ENCODE measurements at places on chromosomes 5 and 9.

DNA sequence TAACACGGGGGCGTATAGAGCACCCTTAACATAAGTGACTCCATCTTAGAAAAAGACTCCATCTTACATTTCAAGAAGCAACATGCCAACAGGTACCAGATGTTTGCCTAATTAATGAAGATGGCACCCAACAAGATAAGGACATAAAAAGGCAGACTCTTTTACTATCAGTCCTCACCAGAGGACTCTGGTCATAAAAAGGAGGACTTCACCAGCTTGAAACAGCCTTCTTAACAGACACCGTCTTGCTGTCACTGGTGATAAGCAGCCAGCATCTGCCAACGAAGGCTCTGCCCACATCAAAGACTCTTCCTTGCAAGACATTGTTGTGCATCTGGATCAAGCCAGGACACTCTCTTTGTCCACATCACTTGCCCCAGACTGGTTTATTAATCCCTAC lies 80.3 kb downstream of the S1PR3 start:
- DNase-seq, result no peak

DNA sequence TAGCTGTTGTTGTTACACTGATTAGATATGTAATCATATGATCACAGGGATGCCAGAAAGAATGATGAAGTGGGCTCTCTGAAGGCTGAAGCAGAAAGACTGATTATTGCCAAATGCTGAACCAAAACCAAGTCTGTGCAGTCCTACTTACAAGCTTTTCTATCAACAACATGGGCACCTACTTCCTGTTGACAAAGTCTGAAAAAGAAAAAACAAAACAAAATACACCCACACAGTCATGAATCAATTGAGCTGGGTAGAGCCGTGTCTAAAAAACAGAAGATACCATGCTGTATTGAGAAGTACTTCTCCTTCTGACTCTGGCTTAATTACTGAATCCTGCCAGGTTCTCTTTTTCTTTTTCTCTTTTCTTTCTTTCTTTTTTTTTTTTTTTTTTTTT lies 363.4 kb downstream of the RAB3C start:
- DNase-seq, result no peak

DNA sequence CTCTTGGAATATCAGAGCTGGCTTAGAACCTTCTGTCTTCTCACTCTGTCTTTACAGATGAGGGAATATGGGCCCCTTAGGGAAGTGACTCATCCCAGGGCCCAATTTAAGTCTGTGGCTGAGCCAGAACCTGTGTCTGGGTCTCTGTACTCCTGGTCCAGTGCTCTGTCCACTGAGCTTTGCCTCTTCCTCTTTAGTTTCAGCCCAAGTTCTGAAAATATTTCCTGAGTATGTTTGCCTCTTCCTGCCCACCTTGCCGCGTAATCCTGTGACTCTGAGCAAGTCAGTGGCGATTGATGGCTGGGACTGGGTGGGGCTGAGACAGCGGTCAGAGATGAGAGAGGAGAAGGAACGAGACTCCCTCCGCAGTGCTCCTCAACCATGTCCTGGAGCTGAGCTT lies 7.8 kb downstream of the IER5L start:
- DNase-seq, result no peak

DNA sequence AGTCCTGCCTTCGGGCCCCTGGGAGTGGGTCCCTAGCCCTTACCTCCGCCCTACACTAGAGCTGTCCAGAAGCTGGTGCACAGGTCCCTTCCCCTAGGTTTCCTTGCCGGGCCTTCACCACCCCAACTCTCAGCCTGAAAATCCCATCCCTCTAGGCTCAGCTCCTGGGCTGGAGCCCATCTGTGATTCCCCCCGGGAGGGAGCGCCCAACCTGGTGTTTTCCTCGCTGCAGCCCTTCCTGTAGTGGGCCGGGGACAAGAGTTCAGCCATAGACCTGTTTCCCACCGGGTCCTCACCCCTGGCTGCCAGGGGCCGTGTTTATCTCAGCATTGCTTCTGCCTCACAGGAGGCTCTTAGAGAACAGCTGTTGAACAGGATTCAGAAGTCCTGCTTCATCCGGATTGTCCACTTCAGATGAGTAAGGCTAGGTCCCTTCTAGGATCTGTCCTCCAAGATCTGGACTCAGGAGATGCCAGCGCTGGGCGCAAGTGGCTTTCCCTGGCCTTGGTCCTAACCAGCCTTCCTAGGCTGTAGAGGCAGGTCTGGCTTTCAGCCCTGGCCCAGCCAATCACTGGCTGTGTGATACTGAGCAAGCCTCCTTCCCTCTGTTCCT lies 965 bp downstream of the GLIPR2 start:
- no peak for DNase-seq

- peak; percentile 64 for DNase-seq
Measured at GRCh38 chr5:95846554-95847260, 24.2 kb upstream of the GLRX start.

DNA sequence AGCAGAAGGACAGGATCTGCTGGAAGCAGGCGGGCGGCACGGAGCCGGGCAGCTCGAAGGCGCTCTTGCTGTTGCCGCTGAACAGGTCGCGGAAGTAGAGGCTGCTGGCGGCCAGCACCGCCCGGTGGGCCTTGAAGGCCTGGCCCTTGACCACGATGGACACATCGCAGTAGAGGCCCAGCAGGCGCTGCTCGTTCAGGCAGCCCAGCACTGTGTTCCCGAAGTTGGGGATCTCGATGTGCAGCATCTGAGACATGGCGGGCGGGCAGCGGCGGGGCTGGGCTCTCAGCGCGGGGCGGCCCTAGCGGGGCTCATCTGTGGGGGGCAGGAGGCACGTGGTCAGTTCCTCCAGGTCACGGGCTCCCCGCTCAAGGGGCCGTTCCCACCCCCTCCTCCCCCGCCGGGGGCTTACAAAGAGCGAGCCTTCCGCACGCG lies 44.8 kb downstream of the NACC2 start:
- no peak for DNase-seq

GRCh38 chr5:160366230-160366629 lies 4.2 kb downstream of the C1QTNF2 start:
- no peak for DNase-seq

- DNase-seq, result peak; percentile 56
Measured at GRCh38 chr9:95516734-95517558, at the start of gene PTCH1. Gene PTCH1, minus strand, starts transcription at chr9:95516971.

- no peak for DNase-seq
Measured at GRCh38 chr5:17183831-17184230, 33.6 kb upstream of the BASP1 start.

DNA sequence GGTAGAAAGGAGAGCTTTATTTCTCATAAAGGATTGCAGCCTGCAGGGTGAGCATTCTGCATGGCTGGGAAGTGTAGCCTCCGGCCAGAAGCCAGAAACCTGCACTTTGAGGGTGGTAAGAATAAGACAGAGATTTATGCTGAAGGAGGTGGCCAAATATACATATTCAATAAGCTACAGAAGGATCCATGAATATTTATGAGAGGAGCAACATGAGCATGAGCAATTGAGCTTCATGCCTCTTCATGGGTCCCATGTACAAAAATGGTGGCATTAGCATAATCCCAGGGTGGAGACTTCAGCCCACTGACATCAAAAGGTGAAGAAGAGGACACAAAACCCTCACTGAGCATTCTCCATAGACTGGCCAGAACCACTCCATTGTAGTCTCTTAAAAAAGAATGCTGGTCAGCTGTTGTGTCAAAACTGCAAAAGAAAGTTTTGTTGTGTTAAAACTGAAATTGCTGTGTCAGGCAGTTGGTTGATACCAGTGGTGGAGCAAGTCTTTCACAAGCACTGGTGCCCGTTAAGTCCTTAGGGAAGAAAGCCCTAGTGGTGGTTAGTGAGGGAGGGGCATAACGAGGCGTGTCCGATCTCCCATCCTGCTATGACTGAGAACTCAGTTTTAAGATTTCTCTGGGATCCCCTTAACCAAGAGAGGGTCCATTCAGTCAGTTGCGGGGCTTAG lies 160.8 kb upstream of the MAP1B start:
- no peak for DNase-seq
